ENCODE measurements at places on chromosomes 5 and 9.

DNA sequence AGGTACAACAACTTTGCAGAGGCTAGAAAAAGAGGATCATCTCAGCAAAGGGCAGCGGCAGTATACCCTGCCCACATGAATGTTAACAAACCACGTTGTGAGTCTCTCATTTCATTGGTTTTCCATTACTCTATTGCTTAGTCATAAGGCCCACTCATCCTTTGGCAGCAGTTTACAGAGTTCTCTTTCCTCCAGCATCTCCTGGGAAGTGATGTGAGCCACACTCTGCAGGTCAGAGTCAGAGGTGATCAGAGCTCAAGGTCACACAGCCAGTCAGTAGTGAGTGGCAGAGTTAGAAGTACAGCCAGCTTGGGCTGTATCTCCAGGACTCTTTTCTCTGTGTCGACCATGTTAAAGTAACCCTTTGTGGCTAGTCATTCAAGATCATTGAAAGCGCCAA lies 599.6 kb upstream of the GRAMD2B start:
- ATAC-seq = no peak

DNA sequence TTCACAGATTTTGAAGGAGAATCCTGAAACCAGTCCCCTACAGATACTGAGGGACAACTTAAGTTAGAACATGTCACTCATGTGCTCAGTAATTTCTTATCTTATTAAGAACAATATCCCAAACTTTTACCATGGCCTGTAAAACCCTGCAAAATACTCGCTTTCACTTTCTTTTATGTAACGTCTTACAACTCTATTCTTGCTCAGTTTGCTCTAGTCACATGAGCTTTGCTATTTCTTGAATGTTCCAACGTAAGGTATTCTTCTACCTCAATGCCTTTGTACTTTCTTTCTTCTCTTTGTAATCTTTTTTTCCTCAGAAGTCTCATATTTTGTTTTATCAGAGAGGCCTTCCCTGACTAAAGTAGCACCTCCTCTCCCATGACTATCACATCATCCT lies 14.1 kb downstream of the TMEM38B start:
- no peak for ATAC-seq

GRCh38 chr9:107739601-107740082 lies 250.1 kb upstream of the KLF4 start:
- ATAC-seq = no peak

GRCh38 chr5:154575546-154576428 lies 97.8 kb upstream of the HAND1 start:
- ATAC-seq = no peak

Measured in activated CD4-positive, CD25-positive, alpha-beta regulatory T cell treated with anti-CD3 and anti-CD28 coated beads, Interleukin-2, amount 50 U/mL, for 24 hours (primary cell).